Psoas muscle (tissue), 8 donors: ENCODE measurements at places on chromosomes 12 and 14.
A peak's percentile ranks its signal among the peaks of the same experiment; 100 is the strongest.

GRCh38 chr12:32069071-32069470 lies 37.6 kb upstream of the BICD1 start:
- no peak for DNase-seq

- DNase-seq: no peak
These were observed 864.2 kb upstream of the MGAT4C start for GRCh38 chr12:87120440-87120839.

GRCh38 chr12:54351341-54351740 lies 12.9 kb downstream of the GPR84 start:
- no peak for DNase-seq

DNA sequence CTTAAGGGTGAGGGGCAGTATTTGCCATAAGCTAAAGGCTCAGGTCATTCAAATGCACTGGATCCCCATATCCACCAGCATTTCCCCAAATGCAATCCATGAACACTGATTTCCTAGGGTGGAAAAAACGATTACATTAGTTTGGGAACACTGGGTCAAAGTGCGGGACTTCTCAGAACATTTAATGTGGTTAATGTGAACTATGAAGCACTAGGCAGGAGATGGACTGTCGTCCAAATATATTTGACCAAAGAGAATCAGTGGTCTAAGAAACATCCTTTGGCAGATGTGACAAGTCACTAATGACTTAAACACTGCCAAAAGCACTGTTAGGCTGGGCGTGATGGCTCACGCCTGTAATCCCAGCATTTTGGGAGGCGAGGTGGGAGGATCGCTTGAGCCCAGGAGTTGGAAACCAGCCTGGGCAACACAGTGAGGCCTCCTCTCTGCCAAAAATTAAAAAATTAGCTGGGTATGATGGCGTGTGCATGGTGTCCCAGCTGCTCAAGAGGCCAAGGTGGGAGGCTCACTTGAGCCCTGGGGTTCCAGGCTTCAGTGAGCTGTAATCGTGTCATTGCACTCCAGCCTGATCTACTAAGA lies 205.4 kb downstream of the CALM1 start:
- no peak for DNase-seq

DNA sequence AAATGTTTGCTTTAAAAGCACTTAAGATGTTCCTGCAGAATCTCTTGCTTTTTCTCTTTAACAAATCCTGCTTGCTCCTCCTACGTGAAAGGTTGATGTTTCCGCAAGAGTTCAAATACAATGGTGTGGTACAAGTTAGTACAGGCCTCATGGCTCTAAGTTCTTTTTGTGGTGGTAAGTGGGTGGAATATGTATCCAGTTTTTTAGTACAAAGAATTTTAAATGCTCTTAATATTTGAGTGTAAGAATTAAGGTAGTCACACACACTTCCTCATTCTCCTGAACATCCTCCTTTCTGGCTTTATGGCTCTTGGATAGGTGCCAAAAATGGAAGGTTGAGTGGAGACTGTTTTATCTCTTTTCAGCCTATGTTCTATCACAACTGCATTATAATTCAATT lies 1.8 kb downstream of the OTOGL start:
- no peak for DNase-seq

- no peak for DNase-seq
These were observed 1.8 kb downstream of the PRORP start for GRCh38 chr14:35124127-35124526.

GRCh38 chr12:57739914-57740538 lies 1.5 kb upstream of the AGAP2 start:
- DNase-seq: no peak

- no peak for DNase-seq
These were observed 28.2 kb upstream of the MMP17 start for GRCh38 chr12:131799828-131800593.

DNA sequence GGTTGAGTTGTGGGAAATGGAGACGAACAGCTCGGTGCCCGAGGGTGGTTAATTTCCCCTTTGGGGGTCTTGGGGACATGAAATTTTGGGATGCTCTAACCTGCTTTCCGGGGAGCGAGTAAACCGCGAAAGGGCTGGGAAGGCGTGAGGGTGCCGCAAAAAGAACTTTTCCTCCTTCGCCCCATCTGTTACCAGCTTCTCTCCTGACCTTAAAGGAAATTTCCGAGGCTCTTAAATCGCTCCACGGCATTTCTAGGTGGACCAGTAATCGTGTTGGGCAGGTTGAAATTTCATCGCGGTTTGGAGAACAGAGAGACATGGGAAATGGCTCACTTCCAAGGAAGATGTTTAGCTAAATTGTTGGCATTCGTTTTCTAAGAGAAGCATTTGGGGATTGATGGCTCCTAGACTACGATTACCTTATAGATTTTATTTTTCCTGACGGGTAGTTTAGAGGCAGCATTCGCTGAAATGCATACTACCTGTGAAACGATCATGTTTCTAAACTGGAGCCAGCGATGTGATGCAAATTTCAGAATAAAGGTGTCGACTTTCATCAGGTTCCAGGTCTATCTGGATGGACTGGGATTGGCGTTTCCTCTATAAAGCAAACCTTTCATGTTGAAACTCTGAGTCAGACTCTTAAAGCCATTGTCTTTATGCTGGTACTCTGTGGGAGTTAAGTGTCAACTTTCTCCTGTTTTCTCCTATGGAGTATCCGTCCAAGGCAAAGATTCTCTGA lies 414.5 kb downstream of the PCNX1 start:
- DNase-seq: no peak

DNA sequence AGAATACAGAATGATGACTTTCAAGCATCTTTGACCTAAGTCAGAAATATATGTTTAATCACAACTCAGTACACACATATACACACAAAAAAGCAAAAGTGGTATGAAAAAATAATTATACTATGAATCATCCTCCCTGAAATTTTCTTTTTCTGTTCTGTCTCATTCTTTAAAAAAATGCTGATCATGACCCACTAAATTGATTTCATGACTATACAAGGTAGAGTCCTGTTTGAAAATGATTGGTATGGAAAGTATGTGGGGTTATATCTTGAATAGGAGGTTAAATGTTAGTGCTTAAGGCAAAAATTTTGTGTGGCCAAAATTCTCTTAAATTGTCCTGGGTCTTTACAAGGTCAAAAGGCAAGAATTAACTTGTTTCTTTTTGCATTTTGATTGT lies 80.4 kb downstream of the SUDS3 start:
- no peak for DNase-seq

DNA sequence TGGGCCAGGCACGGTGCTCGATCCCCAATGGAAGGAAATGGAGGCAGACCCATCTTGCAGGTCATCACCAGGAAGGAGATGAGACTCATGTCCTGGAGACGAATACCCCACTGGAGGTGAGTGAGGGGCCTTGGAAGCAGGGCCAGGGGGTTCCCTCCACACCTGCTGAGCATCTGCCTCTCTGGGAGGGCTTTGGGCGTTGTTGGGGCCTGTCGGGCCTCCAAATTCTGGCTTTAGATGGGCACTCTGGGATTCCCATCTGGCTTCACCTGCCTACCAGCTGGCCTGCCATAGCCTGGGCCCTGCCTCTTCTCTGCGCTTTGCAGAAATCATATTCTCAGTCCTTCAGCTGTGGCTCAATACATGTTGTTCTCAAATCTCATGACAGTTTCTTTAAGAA lies 13.9 kb downstream of the RTL1 start:
- peak; percentile 19 for DNase-seq

GRCh38 chr14:73245480-73246325 lies 8.4 kb downstream of the PAPLN start:
- DNase-seq: peak; percentile 71

DNA sequence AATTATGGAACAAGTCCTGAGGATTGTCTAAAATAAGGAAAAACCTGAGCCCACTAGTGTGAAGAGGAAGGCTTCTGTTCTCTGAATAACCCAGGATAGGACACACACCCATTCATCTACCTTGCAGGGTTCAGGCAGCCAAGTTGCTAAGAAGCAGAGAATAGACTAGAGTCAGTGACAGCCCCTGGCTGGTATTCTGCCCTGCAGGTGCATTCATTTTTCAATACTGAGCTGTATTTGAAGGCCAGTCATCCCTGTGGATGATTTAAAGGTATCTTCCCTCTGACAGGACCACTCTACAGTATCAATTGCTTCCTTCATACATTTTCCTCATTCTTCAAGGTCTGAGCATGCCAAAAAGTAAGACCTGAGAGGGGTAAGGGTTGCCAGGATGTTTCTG lies 22.9 kb downstream of the WNT5B start:
- no peak for DNase-seq

DNA sequence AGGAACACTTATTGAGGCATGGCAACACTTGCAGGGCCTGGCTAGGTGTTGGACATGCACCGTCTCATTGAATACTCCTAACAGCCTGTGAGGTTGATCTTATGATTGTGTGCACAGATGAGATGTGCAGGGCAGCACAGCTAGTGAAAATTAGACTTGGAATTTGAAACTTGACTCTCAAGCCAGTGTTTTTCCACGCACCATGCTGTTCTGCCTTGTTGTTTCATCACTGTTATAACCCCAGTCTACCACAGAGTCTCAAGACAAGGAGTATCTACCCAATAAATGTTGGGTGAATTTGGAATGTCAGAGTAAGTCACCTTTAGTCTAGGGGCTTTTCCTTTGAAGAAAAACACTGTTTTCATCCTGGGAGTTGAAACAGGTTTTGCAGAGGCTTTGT lies 55.8 kb upstream of the LRIG3 start:
- DNase-seq: no peak

DNA sequence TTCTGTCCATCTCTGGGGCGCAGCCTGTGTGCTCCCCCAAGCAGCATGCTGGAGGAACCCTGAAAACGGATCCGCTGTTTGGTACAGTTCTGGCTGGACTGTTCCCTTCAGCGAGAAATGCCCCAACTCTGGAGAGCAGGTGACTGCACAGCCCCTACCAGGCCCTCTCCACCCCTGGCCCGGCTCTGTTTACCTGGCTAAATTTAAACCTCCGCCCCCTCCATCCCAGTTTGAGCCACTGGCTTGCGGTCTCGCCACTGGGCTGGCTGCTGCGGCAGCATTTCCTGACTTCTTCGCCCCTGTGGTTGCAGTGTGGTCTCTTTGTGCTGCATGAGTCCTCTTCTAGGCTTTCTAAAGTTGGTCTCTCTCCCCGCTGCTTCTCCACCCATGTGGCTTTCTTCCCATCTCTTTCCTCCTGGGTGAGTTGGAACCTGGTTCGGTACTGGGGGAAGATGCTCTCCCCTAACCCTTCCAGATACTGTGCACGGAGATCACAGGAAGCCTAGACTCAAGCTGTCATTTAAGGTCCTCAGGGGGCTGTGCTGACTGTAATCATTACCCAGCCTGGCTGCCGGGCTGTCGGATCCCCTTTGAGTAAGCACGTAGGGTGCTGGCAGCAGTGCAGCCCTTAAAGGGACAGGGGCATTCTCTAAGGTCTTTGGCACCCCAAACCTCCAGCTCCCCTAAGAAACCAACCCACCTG lies 60.6 kb downstream of the FBXL14 start:
- no peak for DNase-seq

GRCh38 chr12:96501133-96501761 lies 11.9 kb downstream of the CFAP54 start:
- DNase-seq: peak; percentile 46

GRCh38 chr12:14418451-14418890 lies 53.0 kb downstream of the ATF7IP start:
- no peak for DNase-seq

- DNase-seq: no peak
These were observed 21.7 kb downstream of the BORCS5 start for GRCh38 chr12:12378616-12379015.

DNA sequence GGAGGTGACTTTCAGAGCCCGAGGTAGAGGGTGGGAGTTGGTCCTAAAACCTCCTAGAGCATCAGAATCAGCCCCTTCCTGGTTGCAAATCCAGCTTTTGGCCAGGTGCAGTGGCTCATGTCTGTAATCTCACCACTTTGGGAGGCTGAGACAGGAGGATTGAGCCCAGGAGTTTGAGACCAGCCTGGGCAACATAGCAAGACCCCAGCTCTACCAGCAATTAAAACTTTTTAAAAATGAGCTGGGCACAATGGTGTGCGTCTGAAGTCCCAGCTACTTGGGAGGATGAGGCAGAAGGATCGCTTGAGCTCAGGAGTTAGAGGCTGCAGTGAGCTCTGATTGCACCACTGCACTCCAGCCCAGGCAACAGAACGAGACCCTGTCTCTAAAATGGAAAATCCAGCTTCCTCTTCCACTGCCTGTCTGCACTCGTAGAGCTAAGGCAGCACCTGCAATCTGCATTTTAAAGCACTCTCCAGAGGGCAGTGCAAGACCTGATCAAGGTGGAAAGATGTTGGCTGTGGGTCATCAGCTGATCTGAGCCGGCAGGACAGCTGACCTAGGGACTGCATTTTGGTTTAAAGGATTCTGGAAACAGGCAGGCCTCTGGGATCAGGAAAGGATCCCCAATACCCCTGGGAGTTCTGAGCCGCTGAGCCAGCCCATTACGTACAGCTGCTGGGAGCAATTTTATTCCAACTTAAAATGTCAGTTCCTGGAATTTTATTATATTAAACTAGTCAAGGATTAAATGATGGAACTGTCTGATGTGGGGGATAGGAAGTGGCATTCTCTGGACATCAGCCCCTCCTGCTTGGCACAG lies 1.8 kb upstream of the TESC start:
- no peak for DNase-seq

GRCh38 chr14:91252871-91253794 lies 8.6 kb upstream of the GPR68 start:
- DNase-seq: no peak

DNA sequence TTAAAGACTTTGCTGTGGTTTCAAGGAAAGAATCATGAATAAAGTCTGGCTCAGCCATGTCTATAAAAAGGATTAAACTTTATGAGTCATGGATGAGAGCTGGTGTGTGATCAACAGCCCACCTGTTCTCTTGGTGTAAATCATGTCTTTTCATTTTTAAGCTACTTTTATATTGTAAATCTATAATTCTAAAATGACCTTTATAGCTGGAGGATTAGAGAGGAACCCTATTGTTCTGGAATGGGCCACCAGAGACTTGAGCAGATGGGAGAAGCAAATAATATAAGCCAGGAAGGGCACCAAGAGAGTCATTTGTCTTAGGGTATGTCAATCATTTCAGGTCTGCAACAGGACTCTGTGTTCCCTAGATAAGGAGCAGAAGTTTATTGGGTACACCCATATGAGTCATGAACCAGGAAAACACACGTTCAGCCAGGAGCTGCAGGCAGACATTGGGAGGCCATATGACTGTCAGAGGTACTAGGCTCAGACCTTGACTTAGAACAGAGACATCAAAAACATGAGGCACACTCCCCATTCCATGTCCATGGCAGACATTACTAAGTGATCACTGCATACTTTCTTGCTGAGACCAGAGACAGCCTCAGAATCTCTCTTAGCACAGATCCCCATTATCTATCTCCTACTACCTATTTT lies 49.3 kb downstream of the NDUFA12 start:
- no peak for DNase-seq
